ENCODE measurements at places on chromosomes 6 and 20.

DNA sequence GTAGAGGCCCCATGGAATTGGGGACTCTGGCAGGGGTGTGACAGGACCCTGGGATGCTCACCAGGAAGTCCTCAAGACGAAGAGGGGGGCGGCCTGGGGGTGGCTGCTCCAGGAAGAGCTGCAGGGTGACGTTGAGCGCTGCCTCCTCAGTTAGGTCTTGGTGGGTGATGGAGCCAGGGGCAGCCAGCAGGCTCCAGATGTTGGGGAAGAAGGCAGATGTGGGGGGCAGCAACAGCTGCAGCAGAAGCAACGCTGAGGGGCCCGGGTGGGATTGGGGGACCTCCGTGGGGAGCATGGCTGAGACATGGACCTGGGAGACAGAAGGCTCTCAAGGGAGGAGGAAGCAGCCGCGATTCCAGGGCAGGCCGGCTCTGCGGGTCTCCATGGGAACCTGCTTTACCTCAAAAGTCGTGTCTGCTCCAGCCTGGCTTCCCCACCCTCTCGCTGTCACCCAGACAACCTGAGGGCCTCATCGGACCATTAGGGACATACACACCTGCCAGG lies 591 bp downstream of the VWA7 start:
- DNase-seq = no peak

DNA sequence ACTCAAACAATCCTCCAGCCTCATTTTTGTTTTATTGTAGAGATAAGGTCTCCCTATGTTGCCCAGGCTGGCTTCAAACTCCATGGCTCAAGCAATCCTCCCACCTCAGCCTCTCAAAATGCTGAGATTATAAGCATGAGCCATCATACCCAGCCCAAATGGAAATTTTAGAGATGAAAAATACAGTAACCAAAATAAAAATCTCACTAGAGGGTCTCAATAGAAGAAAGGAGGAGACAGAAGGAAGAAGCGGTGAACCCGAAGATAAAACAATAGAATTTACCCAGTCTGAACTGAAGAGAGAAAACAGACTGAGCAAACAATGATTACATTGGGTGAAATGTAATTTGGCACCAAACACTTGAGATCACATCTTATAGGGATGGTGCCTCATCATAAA lies 16.7 kb upstream of the OLIG3 start:
- DNase-seq = no peak

DNA sequence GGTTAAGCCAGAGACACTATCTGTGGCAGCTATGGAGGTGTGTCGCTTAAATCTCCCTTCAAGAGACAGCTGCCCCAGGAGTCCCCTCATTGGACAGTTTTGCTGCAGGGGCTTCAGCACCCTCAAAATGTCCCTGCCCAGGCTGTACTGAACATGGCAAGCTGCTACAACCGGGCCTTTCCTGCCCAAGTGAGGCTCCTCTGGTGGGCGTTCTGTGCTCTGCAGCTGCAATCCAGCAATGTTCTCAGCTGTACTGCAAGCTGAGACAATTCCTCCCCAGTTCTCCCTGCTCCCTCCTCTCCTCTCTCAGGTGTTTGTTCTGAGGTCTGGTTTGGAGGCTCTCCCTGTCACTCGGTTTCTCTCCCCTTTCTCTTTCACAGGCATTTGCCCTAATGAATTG lies 190.8 kb upstream of the LAMP5 start:
- DNase-seq = no peak

GRCh38 chr6:165985806-165986299 lies 181.8 kb downstream of the TBXT start:
- DNase-seq = no peak

GRCh38 chr6:14272737-14273085 lies 155.1 kb downstream of the CD83 start:
- no peak for DNase-seq

DNA sequence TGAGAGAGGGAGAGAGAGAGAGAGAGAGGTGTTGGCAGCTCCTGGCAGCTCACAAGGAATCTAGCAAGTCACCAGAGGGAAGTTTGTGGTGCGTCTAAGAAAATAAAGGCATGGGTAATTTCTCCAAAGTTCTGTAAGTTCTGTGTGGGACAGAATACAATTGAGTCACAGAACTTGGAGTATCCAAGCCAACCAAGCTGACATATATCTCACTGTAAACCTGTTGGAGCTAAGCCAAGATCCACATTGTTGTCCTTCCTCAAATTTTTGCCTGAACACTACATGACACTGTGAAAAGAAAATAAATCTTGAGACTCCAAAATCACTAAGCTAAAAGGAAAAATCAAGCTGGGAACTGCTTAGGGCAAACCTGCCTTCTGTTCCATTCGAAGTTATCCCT lies 436.7 kb downstream of the MEI4 start:
- DNase-seq = peak; percentile 17

- peak; percentile 49 for DNase-seq
These were observed 284.7 kb downstream of the CDH26 start for GRCh38 chr20:60242836-60243505.

DNA sequence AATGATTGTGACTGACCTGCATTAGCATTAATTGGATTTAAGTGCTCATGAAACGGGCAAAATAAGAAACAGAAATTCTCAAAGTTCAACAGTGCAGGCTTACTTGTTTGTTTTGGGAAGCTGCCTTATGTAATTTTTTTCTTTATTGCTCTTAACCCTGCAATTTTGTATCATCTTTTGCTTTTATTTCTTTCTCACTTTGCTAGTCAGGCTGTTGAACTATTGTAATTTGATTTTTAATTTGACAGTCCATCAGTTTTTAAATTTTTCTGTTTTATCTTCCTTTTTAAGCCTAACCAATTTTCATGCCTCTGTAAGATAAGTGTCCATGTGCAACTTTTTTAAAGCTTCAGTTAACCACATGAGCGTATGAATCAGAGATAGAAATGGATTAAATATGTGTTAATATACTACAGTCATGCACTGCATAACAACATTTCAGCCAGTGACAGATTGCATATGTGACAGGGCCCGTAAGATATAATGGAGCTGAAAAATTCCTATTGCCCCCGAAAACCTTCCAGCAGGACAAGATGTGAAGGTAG lies 44.6 kb downstream of the PEX7 start:
- no peak for DNase-seq

GRCh38 chr6:69825904-69826303 lies 29.1 kb upstream of the LMBRD1 start:
- peak; percentile 6 for DNase-seq

Data from astrocyte of the spinal cord (primary cell).